ENCODE measurements at places on chromosomes 4 and X. TPM values are rescaled to one million over a fixed set of nuclear protein-coding genes. Genes with fewer than 3 reads are reported as not detected.

Gene EFHC2
- total RNA-seq = 4.3 TPM

DNA sequence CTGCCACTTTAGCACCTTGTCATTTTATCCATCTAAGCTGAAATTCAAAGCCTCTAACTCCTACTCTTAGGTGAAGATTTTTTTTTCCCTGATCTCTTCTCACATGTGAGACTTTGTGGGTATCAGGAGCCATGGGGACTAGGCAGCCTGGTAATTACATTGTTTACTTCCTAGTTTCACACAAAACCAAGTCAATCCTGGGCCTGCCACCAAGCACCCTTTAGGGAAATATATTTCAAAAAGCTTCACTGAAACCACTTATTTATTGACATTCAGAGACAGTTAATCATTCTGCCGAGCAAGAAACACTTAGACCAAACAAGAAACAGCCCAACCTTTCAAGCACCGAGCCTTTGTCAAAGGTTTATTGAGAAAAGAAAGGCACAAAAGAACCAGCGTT lies 200.0 kb downstream of the RELL1 start:
- DNase-seq = no peak

- DNase-seq = no peak
Measured at GRCh38 chrX:139063364-139063763, 351.8 kb upstream of the FGF13 start.

DNA sequence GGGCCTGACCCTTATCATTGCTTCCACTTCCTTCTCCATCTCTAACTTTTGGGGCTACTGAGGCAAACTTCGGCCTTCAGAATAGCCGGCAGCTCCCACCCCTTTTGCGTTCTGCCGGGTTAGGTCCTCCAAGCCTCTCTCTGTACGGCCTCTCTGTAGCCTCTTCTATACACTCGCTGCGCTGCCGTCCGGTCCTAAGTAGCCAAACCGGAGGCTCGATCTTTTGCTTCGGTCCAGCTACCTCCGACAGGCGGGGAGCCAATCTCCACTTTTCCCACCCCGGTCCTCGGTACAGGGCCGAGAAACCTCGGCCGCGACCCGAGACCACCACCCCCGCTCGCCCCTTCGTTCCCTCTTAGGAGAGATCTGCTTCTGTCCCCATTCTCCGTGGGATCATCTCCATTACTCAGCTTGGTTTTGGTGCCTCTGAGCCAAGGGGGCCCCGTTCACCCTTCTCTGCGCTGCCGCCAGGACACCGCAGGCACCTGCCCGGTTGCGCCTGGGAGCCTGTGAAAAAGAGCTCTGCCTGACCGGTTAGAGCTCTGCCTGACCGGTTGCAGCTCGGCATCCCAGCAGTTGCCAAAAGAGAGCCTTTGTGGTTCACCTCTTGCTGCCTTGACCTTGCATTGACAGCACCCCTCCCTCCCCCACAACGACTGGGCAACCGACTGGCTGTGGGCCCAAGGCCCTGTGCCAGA lies 1.0 kb upstream of the HTR2C start:
- DNase-seq = no peak

- DNase-seq = no peak
Measured at GRCh38 chr4:81410680-81411079, 61.0 kb downstream of the RASGEF1B start.

Gene GSX2
- total RNA-seq = not detected

GRCh38 chrX:9023293-9023692 lies 10.6 kb downstream of the FAM9B start:
- no peak for DNase-seq

GRCh38 chrX:1391707-1392375 lies at the start of gene SLC25A6:
Gene SLC25A6, minus strand, starts transcription at chrX:1392113. Its CDS starts 104 bp downstream, at chrX:1392009.
- DNase-seq = peak; percentile 100

GRCh38 chr4:66169341-66169740 lies 499.1 kb upstream of the EPHA5 start:
- DNase-seq = no peak

Gene CT45A8
- not detected for total RNA-seq

DNA sequence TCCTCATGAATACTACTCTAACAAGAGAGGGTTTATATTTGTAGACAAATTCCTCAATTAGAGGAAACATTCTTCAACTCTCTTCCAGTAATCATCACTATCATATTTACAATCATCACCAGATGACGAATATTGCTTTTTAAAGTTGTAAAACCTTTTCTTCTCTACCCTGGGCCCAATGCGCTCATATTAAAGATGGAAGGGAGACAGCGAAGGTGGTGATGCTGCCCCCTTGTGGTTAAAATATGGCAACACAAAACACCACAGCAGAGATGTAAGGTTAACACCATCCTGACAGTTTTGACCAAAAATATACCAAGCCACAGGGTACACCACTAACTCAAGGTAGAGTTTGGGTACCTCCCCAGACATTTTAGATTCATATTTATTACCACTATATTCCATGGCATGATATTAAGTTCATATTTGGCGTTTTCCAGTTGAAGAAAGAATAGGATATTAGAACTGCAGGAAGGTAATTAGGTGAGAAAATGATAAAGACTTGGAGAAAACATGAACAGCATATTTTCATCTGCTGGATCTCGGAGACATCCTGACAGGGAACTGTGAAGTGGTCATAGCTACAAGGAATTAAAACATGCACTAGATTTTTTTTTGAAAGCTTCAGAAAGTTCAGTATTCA lies 72.8 kb downstream of the SLC9A7 start:
- no peak for DNase-seq

- no peak for DNase-seq
Measured at GRCh38 chrX:135340831-135341230, 31.6 kb downstream of the ETDC start.

Gene FSTL5
- not detected for total RNA-seq

DNA sequence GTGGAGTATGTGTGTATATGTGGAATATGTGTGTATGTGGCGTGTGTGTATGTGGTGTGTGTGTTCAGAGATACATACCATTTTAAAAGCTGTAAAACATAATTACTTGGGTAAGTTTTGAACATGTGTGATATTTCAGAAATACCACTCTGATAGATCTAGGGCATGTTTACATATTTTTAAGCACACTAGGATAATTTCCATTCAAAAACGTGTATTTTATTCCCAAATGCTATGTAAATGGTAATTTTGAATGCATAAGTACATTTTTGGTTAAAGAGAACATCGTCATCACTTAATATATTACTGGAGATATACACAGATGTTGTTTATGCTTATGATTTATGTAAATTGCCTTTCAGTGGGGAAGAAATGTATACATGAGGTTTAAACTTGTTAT lies 34.7 kb upstream of the SHISA3 start:
- no peak for DNase-seq

Gene TMEM35A
- 0.11 TPM for total RNA-seq

- DNase-seq = no peak
Measured at GRCh38 chr4:120869613-120870278, 52.8 kb downstream of the PRDM5 start.

Gene ATXN3L
- not detected for total RNA-seq

GRCh38 chr4:85747882-85748491 lies 273.0 kb downstream of the ARHGAP24 start:
- no peak for DNase-seq

Gene POF1B
- total RNA-seq = 3.7 TPM

DNA sequence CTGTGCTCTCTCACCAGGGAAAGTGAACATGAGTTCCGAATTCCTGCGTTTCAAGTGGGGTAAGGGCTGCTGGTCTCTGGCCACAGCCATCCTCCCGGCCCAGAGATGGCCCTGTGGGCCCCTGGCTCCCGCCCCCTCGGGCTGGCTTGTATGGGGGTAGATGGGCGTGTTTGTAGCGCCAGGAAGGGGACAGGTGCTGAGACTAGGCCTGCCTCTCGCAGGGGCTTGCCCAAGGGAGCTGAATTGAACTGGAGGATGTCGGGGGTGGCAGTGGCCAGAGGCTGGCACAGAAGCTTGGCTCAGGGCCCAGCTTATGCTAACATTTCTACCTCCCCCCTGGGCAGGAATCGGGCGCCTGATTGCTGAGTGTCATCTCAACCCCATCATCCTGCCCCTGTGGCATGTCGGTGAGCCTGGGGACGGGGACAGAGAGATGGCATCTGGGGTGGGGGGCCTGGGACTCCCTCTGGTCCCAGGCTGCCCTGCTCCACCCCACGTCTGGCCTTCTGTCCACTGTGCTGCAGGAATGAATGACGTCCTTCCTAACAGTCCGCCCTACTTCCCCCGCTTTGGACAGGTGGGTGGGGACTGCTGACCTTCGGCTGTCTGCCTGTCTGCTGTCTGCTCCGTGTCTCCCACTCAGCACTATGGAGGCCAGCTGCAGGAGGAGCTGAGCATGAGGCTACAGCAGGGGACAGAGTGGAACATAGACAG lies 8.5 kb downstream of the TAFAZZIN start:
- no peak for DNase-seq

Gene GYPE
- total RNA-seq = 0.32 TPM

- DNase-seq = no peak
Measured at GRCh38 chr4:70637239-70637913, 8.8 kb downstream of the ENAM start.

Gene MAOB
- total RNA-seq = 111 TPM

Gene EGFL6
- total RNA-seq = 0.24 TPM

Gene PAGE1
- not detected for total RNA-seq

- peak; percentile 57 for DNase-seq
Measured at GRCh38 chrX:118872102-118872566, 48.5 kb downstream of the ZCCHC12 start.

- peak; percentile 99 for DNase-seq
Measured at GRCh38 chr4:122732329-122733026, at the start of gene BBS12. Gene BBS12, plus strand, starts transcription at chr4:122732704. Its CDS starts 9,189 bp downstream, at chr4:122741893.

DNA sequence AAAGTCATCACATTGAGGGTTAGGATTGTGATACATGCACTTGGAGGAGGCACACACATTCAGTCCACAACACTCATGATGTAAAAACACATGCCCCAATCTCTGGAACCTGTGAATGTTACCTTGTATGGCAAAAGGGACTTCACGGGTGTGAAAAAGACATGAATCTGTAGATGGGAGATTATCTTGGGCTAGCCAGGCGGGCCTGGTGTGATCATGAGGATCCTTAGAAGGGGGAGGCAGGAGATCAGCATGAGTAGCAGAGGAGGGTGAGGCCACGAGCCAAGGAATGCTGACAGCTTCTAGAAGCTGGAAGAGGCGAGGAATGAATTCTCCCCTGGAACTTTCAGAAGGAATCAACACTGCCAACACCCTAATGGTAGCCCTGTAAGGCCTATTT lies 77.5 kb upstream of the ENPP6 start:
- DNase-seq = no peak

DNA sequence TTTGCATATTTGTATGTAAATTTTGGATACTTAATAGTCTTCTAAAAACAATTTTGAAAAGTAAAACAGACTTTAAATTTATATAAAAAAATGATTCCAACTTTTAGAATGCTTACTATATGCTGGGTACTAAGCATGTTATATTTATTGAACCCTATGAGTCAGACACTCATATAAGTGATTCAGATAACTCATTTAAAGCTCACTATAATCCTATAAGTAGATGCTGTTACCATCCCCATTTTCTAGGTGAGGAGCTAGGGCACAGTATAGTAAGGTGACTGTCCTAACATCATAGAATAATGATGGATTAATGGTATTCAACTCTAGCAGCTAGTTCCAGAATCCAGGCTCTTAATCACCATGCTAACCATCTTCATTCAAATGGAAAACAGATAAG lies 877.0 kb upstream of the GRID2 start:
- no peak for DNase-seq

Gene MAMLD1
- 2.6 TPM for total RNA-seq

Gene PABPC4L
- 0.89 TPM for total RNA-seq

Gene AGTR2
- total RNA-seq = not detected

- DNase-seq = no peak
Measured at GRCh38 chrX:16516232-16516876, 133.6 kb upstream of the S100G start.

Gene TMEM185A
- 30.2 TPM for total RNA-seq

Gene RS1
- total RNA-seq = not detected

Gene CYTL1
- not detected for total RNA-seq

Gene CENPI
- 0.46 TPM for total RNA-seq

- no peak for DNase-seq
Measured at GRCh38 chr4:19520939-19521520, 730.7 kb upstream of the SLIT2 start.

Gene CCDC149
- total RNA-seq = 11.7 TPM

GRCh38 chr4:57351731-57352130 lies 241.5 kb upstream of the IGFBP7 start:
- DNase-seq = no peak

Gene TMEM271
- not detected for total RNA-seq

DNA sequence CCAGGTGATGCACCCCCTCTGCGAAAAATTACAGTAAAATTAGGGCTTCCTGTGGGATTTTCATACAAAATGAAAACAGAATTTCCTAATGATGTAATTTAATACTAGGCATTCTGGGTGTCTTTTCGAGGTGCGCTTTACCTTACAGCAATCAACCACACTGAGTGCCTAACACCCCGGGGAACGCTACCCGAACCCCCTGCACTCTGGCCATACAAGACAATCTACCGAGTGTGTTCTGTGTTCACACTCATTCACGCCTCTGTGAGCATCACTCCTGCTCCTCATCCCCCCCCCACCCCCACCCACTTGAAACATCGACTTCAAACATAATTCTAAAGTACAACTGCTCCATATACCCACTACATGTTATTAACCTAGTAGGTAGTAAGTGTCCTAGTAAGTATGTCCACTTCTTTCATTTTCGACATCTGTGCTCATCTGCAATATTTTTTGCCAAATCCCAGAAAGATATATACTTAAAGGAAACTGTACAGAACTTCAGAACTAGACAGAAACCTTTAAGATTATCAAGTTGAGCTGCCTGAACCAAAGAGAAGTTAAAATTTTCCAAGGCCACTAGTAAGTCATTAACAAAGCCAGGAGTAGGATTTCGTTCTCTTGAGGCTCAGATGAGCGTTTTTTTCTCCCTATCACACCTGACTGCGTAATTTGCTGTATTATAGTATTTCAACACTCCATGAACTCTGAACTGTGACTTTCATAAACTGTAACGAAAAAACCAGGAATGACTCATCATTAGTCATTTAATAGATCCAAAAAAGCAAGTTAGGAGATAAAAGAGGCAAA lies 80.0 kb downstream of the FAT1 start:
- no peak for DNase-seq

DNA sequence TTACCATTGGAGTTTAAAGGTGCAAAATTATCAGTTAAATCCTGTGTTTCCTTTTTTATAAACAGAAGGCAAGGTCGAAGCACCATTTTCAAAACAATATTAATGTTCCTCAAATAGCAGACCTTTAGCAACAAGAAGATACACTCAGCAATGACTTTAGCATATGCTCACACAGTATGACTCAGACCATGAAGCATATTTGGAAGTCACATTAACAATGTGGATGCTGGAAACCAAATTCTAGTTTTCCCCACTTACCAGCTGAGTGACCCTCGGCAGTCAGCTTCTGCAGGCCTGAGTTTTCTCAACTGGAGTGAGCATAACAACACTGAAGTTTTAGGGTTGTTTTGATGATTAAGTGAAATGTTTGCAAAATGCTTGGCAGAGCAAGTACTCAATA lies 130.5 kb downstream of the ANK2 start:
- DNase-seq = no peak

GRCh38 chr4:154590329-154591006 lies at the start of gene FGA:
Gene FGA, minus strand, starts transcription at chr4:154590742. Its CDS starts 55 bp downstream, at chr4:154590687.
- DNase-seq = no peak

- no peak for DNase-seq
Measured at GRCh38 chr4:108272046-108272445, 103.3 kb upstream of the LEF1 start.

Gene CCKAR
- total RNA-seq = not detected

Measured in cardiac septum (tissue), 1 donor.